ENCODE measurements at places on chromosomes 4 and X.

DNA sequence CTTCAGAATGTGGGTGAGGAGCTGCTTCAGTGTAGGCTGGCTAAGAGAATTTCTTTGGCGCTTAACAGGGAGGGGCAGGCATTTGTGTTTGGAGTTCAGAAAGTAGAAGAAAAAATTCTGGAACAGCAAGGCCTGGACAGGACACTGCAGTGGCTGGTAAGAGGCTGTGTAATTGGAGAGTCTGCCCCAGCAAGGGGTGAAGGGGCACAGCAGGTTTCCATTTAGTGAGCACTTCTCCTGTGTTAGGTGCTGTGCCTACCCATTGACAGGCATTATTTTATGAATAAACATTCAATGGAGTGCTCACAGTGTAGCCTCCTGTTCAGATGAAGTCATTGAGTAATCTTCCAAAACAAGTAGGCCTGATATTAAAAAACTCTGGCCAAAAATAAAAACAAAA, 10.7 kb upstream of the CPE start:
- DNase-seq = no peak

DNA sequence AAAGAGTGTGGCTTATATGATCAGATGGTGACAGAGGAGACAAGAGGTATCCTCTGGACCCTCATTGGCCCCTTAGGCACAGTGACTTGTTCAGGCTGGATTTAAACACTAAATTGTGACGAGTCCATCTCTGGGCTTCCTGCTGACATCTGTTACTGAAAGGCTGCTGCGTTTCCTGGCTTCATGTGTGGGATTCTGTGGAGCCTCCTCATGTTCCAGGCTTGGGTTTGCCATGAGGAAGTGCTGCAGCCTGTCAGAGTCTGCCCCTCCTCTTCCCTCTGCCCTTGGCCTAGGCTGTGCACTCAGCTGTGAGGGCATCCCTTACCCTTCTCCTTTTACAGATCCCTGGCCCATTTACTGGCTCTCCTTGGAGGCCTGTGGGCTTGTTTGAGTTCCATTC, 159.1 kb upstream of the TTC29 start:
- DNase-seq = no peak

GRCh38 chrX:2427737-2428136, 73.0 kb downstream of the DHRSX start:
- no peak for DNase-seq

- DNase-seq = no peak
Observed at GRCh38 chr4:124499261-124499660, 213.3 kb downstream of the ANKRD50 start.

GRCh38 chr4:116275006-116275405, 810.4 kb downstream of the TRAM1L1 start:
- no peak for DNase-seq

GRCh38 chr4:100489305-100489704, 28.5 kb downstream of the EMCN start:
- no peak for DNase-seq

DNA sequence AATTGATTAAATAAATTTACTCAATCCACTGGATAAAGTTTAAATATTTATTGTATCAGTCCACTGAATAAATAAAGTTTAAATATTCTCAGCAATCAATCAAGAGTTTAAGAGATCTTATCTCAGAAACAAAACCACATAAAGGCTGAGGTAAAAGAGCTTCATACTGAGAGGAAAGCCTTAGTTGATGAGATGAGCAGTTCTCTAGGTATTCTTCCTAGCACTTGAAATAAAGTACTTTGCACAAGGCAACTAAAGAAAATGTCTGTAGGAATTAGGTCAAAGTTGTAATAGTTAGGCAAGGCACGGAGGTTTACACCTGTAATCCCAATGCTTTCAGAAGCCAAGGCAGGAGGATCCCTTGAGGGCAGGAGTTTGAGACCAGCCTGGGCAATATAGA, 63.5 kb downstream of the UCHL1 start:
- DNase-seq = no peak

GRCh38 chrX:1592470-1593142, 1.2 kb downstream of the AKAP17A start:
- no peak for DNase-seq

GRCh38 chr4:25658777-25659176, 3.1 kb downstream of the SLC34A2 start:
- no peak for DNase-seq

- no peak for DNase-seq
Observed at GRCh38 chr4:78423790-78424189, 127.8 kb upstream of the ANXA3 start.

DNA sequence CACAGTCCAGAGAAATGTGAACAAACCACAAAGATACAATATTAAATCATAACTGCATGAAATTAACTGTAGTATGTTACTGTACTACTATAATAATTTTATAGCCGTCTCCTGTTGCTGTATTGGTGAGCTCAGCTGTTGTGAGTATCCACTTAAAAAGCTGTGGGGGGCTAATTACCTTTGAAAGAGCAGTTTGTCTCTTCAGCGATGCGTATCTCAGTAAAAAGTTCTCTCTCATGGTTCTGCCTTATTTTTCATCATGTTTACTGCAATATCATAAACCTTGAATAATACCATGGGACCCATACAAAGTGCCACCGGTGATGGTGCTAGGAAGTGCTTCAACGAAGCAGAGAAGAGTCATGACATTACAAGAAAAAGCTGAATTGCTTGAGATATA, 8.4 kb upstream of the MSMO1 start:
- DNase-seq = no peak

Data from NCI-H460 (cell line).